ENCODE measurements at places on chromosomes 3 and 15.
A peak's percentile ranks its signal among the peaks of the same experiment; 100 is the strongest.

DNA sequence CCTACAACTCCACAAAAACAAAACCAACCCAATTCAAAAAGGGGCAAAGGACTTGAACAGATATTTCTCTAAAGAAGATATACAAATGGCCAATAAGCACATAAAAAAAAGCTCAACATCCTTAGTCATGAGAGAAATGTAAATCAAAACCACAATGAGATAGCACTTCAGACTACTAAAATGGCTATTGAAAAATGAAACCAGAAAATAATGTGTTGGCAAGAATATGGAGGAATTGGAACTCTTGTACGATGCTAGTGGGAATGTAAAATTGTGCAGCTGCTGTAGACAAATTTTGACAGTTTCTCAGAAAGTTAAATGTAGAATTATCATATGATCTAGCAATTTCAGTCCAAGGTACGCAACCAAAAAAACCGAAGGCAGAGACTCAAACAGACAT is 29.0 kb downstream of the KY start:
- H3K36me3 ChIP-seq = no peaks in the 10 kb centered on the region
- H3K27ac ChIP-seq = no peak overlapping the region
- no peaks in the 10 kb centered on the region for H3K27me3 ChIP-seq
- no peak for DNase-seq

DNA sequence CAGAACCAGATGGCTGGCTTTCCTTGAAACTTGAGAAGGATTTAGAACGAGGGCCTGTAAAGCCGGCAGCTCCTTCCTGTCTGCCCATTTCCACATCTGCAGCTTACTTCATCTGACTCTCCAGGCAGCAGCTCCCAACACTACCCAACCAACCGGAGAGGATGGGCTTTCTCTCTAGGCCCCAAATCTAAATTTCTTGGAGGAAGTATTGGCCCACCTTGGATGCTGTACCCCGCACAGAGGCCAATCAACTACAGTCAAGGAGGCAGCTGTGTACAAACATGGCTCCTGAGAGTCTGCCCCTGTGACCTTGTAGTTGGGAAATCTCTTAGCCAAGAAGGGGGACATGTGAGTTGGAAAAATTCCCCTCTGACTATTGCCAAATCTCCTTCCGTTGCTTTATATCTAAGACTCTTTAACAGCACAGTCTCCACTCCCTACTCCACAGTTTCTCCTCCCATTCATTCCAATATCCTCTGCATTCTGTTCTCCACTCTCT is 8.0 kb upstream of the ACAP2 start:
- no peaks in the 10 kb centered on the region for H3K4me1 ChIP-seq
- H3K36me3 ChIP-seq = no peaks in the 10 kb centered on the region
- DNase-seq = no peak
- H3K27ac ChIP-seq = no peak overlapping the region
- no peak overlapping the region for H3K4me3 ChIP-seq

DNA sequence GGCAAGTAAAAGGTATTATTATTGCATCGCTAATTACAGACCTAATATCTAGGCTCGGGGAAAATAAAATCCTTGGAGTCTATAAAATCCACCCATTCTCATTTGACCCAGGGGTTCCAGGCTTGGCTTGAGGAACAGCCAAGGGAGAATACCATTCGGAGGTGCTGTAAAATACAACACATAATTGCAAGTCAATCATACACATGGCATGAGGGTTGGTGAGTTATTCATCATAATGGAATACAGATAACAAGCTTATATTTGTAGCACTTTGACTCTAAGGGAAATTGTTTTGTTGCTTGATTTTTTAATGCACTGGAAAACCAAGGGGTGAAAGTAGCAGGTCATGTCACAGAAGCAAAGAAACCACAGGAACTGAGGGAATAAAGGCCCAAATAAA is 16.8 kb upstream of the DIS3L start:
- H3K27me3 ChIP-seq = no peaks in the 10 kb centered on the region
- H3K4me3 ChIP-seq = no peak overlapping the region
- no peaks in the 10 kb centered on the region for H3K4me1 ChIP-seq
- peak; percentile 19 for DNase-seq
- no peaks in the 10 kb centered on the region for H3K36me3 ChIP-seq

GRCh38 chr15:49863431-49864224 is 242.8 kb downstream of the DTWD1 start:
- H3K27ac ChIP-seq = no peak overlapping the region
- peak; percentile 73 for DNase-seq
- no peaks in the 10 kb centered on the region for H3K4me1 ChIP-seq
- no peak overlapping the region for H3K4me3 ChIP-seq

DNA sequence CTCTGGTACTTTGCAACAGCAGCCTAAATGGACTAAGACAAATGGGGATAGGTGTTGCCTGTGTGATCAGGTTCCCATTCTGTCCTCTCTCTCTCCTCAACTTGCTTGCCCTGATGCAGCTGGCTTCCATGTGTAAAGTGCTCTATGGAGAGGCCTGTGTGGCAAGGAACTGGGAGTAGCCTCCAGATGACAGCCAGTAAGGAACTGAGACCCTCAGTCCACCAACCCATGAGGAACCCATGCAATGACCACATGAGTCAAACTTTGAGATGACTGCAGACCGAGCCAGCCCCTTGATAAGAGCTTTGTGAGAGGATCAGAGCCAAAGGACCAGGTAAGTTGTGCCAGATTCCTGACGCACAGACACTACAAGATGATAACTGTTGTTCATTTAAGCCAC is 74.6 kb upstream of the ADPGK start:
- H3K27ac ChIP-seq = no peak overlapping the region
- no peaks in the 10 kb centered on the region for H3K4me1 ChIP-seq
- H3K27me3 ChIP-seq = no peaks in the 10 kb centered on the region

- H3K27ac ChIP-seq = no peak overlapping the region
- H3K27me3 ChIP-seq = no peaks in the 10 kb centered on the region
- no peaks in the 10 kb centered on the region for H3K36me3 ChIP-seq
- no peaks in the 10 kb centered on the region for H3K4me1 ChIP-seq
- H3K4me3 ChIP-seq = no peak overlapping the region
Measured at GRCh38 chr3:59143447-59143846, 93.6 kb upstream of the CFAP20DC start.

- H3K27me3 ChIP-seq = no peaks in the 10 kb centered on the region
- H3K4me1 ChIP-seq = no peaks in the 10 kb centered on the region
- DNase-seq = no peak
- H3K36me3 ChIP-seq = no peaks in the 10 kb centered on the region
- H3K27ac ChIP-seq = no peak overlapping the region
Measured at GRCh38 chr3:52895418-52895817, 1.9 kb downstream of the STIMATE start.

DNA sequence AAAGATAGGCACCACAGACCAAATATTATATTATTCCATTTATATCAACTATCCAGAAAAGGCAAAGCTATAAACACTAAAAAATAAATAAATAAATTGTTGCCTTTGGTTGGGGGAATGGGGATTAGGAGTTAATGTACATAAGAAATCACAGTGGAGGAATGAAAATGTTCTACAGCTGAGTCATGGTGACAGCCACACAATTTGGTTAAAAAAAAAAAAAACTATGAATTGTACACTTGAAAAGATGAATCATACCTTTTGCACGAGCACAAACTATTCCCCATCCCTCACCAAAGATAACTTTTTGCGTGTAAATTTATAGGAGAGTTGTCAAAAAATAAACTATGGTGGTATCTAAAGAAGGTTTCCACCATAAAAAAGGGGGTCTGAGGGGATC is 103.2 kb downstream of the TBC1D5 start:
- H3K4me3 ChIP-seq = no peak overlapping the region
- no peak overlapping the region for H3K27ac ChIP-seq
- H3K27me3 ChIP-seq = no peaks in the 10 kb centered on the region
- H3K4me1 ChIP-seq = peaks cover 2% of the 10 kb centered on the region

DNA sequence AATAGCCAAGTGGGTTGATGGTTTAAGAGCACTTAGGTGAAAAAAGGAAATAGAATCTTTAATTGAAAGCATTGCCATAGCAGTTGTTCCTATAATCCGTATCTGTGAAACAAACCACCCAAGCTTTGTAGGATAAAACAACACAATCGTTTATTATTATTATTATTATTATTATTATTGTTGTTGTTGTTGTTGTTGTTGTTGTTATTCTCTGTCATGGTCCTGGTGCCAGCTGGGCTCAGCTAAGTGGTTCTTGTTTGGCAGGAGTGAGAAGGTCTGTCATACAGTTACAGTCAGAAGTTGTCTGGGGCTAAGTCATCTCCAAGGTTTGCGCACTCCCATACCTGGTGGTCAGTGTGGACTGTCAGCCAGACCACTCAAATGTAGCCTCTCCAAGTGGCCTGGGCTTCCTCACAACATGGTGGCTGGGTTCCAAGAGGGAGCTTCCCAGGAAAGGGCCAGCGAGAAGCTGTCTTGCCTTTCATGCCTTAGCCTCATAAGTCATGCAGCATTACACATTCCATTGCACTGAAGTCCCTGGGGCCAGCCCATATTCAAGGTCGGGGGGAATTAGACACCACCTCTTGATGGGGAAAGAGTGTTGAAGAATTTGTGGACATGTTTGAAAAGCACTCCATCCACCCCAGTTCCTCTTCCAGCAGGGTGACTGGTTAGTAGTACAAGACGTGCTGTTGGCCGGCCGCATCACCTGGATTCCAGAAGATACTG is 54.3 kb upstream of the FGD5 start:
- H3K27ac ChIP-seq = no peak overlapping the region
- no peak for DNase-seq
- H3K4me1 ChIP-seq = no peaks in the 10 kb centered on the region
- no peak overlapping the region for H3K4me3 ChIP-seq
- H3K36me3 ChIP-seq = no peaks in the 10 kb centered on the region

DNA sequence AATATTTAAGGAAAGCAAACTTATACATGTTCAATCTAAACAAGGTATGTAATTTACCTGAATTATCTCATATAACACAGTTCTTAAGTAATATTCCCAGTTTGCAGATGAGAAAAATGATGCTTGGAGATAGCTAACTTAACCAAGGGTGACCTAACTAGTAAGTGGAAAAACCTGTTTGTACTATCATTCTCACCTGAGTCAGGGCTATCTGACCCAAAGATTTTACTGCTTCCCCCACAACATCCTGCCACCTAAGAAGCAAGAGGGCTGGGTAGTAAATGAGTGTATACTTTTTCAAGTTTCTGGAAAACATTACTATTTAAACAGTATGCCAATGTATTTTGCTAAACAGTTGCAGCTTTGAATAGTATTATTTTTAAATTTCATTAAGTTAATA is 10.6 kb downstream of the TP63 start:
- peak; percentile 25 for DNase-seq
- H3K4me3 ChIP-seq = no peak overlapping the region
- no peaks in the 10 kb centered on the region for H3K36me3 ChIP-seq
- no peaks in the 10 kb centered on the region for H3K4me1 ChIP-seq
- H3K27me3 ChIP-seq = no peaks in the 10 kb centered on the region
- no peak overlapping the region for H3K27ac ChIP-seq

DNA sequence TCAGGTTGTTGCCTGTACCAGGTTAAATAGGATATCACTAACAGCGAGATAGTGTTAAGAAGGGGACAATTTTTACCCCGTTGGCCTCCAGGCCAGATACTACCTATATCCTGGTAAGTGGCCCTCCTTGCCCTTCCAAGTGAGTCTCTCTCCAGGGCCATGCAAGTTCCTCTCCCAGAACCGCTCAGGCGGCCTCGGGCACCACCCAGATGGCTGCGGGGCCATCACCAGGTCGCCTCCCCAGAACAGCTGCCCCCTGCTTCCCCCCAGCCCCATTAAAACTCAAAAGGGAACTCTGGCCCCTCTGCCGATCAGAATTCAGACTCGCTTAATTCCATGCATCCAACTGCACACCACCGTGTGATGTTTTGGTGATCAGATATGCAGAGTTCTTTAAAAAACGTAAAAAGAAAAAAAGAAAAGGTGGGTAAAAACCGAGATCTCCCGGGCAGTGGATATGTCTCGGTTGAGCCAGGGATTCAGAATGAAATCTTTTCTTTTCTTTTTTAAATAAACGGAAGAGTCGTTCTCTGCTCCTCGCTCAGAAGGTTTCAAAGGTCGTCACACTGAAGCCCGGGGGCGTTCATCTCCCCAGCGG is 1.9 kb upstream of the TRIM71 start:
- no peak for DNase-seq
- H3K4me3 ChIP-seq = peak overlapping the region; percentile 10
- peaks cover 4% of the 10 kb centered on the region for H3K36me3 ChIP-seq
- H3K27me3 ChIP-seq = no peaks in the 10 kb centered on the region

GRCh38 chr15:97210277-97210676 is 750.2 kb upstream of the ARRDC4 start:
- H3K36me3 ChIP-seq = no peaks in the 10 kb centered on the region
- H3K4me3 ChIP-seq = no peak overlapping the region
- no peaks in the 10 kb centered on the region for H3K4me1 ChIP-seq
- peak; percentile 22 for DNase-seq

- H3K36me3 ChIP-seq = peaks cover 3% of the 10 kb centered on the region
- H3K27me3 ChIP-seq = no peaks in the 10 kb centered on the region
- peak overlapping the region; percentile 85 for H3K27ac ChIP-seq
Measured at GRCh38 chr15:41804361-41804760, 23.5 kb upstream of the JMJD7 start.

GRCh38 chr15:39124553-39125171 is 456.2 kb upstream of the THBS1 start:
- H3K27me3 ChIP-seq = no peaks in the 10 kb centered on the region
- DNase-seq = no peak
- peaks cover 11% of the 10 kb centered on the region for H3K4me1 ChIP-seq
- H3K36me3 ChIP-seq = no peaks in the 10 kb centered on the region
- no peak overlapping the region for H3K4me3 ChIP-seq

- H3K4me1 ChIP-seq = no peaks in the 10 kb centered on the region
- no peak overlapping the region for H3K27ac ChIP-seq
- no peaks in the 10 kb centered on the region for H3K27me3 ChIP-seq
- H3K4me3 ChIP-seq = no peak overlapping the region
- DNase-seq = no peak
- H3K36me3 ChIP-seq = no peaks in the 10 kb centered on the region
Measured at GRCh38 chr3:186142393-186142932, 33.6 kb upstream of the ETV5 start.

- H3K27me3 ChIP-seq = peaks cover 12% of the 10 kb centered on the region
- H3K36me3 ChIP-seq = no peaks in the 10 kb centered on the region
- no peak for DNase-seq
- H3K4me1 ChIP-seq = no peaks in the 10 kb centered on the region
Measured at GRCh38 chr3:184223946-184224345, 5.4 kb upstream of the VWA5B2 start.

DNA sequence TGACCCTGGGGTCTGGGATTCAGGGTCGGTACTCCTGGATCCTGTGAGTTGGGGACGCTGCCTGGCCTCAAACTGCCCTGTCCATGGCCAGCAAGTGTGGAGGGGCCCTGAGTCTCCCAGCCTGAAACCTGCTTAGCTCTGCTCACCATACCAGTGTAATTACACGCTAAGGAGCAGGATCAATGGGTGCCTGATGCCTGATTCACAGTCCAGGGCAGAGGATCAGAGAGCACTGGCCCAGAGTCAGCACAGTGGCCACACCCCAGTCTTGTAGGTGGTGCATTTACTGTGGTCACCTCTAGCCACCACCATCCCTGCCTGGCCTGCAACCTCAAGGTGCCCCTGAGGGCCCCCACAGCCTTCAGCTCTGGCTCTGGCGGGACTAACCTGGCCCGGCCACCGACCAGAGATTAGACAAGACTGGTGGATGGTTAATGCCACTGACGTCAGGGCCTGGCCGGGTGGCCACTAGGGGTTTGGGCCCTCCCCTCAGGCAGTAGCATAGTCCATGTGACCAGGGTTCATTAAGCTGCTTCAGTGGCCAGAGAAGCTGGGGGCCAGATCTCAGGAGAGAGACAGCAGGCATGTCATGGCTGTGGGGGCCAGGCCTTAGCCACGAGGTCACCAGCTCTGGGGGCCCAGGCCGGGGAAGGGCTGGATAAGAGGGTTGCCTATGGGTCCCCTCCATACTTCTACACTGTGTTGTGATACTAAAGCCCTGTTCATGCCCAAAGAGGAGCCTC is 3.3 kb upstream of the SLC38A3 start:
- H3K4me1 ChIP-seq = peaks cover 14% of the 10 kb centered on the region
- H3K27ac ChIP-seq = no peak overlapping the region
- no peak overlapping the region for H3K4me3 ChIP-seq
- no peaks in the 10 kb centered on the region for H3K36me3 ChIP-seq
- no peak for DNase-seq

Data from trophoblast cell (in vitro differentiated cells and primary cell).